ENCODE measurements at places on chromosomes 4 and X.

DNA sequence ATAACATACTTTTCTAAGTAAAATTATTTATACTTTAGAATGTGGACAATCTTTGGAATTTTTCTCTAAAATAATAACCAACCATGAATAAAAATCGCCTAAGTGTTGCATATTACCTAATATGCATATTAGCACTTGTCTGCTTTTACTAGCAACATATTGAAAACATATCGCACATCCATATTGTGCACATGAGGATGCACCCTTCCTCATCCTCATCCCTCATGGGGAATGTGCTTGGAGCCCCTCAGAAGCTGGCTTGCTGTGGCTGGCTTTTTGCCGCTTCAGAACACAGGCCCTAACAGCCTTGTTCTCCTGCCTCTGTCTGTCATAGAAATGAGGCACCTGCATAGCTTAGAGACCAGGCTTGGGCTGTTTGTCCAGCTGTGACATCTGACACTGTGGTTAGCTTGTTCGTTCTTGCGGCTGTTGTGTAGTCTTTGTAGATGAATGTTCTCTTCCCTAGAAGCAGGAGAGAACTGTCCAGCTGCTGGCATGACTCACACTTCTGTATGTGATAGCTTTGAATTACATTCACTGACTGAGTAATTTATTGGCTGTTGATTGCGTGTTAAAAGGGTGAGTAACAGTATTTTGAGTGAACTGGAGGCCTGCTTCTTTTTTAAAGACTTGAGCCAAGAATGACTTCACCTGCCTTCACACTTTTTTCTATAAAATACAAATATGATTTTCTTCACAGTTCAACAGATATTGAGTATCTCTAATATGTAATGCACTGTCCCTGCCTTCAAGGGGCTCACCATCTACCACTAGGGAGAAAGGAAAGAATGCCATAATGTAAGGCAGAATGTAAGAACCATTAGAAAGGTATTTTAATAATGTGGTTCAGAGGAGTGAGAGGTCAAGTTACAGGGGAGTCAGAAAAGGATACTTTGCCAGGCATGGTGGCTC is 81.9 kb downstream of the HMGB2 start:
- no peak for DNase-seq

DNA sequence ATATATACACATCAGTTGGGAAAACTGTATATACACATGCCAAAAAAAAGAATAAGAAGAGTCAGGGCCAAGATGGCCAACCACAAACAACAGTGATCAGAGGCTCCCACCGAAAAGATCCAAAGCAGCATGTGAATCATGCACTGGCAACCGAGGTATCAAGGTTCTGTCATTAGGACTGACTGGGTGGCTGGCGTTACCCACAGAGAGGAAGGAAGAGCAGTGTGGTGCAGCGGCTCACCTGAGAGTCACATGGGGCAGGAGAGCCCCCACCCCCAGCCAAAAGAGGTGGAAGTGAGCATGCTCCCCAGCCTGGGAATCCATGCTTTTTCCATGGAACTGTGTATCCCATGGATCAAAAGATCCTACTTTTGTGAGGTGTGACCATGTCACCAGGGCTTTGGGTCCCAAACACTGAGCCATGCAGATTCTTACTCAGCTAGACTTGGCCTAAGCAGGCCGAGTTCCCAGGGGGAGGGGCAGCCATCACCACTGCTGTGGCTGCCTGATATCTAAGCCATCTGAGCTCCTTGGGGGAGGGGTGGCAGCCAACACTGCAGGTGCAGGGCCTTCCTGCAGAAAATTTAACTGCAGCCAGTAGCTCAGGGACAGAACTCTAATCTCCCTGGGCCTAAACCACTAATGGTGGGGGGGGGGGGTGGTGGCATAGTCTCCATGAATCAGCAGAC is 52.8 kb downstream of the P2RY10 start:
- DNase-seq, result peak; percentile 44

DNA sequence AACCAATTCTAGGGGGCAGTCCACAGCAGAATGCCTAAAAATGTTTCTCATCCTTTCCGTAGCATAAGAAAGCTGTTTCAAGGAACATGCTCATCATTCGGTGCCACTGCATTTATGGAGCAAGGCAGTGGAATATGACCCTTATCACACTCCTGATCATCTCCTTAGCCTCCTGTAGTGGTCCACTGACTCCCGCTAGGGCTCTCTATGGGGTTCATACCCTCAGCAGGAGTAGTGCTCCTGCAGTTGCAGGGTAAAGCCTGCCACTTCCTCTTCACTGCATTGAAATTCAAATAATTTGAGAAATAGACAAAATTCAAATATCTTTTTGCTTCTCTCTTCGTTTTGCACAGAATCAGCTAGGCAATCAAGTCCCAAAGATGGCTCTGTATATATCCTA is 107.0 kb downstream of the NDST3 start:
- DNase-seq, result no peak

- no peak for DNase-seq
Measured at GRCh38 chr4:113884655-113885054, 94.8 kb downstream of the ARSJ start.

GRCh38 chrX:20971250-20971649 is 403.0 kb upstream of the CNKSR2 start:
- no peak for DNase-seq

DNA sequence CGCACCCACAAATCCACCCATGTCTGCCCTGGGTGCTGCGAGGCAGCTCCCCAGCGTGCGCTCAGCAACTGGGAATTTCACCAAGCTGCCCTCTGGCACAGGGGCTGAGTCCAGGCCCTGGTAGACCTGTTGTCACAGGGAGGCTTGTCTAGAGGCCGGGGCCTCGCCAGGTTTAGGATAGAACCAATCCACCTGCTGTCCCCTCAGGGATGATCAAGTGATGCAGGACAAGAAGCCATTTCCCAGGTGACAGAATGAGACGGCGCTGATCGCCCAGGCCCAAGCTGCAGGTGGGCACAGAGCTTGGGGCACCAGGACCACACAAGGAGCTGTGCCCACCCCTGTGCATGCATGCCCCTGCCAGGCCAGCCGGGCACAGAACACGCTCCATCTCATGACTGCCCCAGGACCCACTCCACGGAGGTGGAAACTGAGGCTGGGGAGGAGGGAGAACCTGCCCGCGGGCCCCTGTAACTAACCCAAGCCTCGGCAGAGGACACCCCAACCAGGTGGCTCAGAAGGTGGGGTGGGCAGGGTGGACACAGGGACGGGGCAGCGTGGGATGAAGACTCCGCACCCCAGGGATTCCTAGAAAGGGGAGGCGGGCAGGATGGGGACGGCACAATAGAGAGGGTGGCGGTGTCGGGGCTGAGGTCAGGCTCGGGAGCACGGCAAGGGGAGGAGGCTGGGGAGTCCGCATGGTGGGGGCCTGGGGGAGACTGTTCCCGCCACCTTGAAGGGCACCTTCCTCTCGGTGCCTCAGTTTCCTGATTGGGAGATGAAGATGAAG is 78.0 kb downstream of the ZFYVE28 start:
- no peak for DNase-seq

- no peak for DNase-seq
Measured at GRCh38 chr4:86117705-86118302, 242.0 kb downstream of the MAPK10 start.

GRCh38 chr4:121041307-121042090 is 30.8 kb downstream of the NDNF start:
- peak; percentile 29 for DNase-seq

DNA sequence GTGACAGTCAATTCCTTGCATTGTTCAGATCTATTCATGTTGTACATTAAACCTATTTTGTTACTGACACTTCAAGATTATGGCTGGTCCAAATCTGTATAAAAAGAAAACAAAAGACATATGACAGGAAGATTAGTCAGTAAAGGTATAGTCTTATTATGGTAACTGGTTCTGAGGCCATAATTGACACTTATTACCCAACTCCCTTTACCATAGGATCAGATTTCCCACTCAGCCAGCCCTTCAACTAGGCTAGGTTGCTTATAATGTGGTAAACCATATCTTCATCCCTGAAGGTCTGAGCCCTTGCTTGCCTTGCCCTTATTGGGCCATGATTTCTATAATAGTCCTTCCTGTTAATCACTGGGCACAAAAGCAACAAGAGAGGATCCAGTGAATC is 289.6 kb downstream of the CXXC4 start:
- DNase-seq, result no peak

Measured in CD4-positive, alpha-beta T cell treated with Interleukin-17A for 4 hours (primary cell).